ENCODE measurements at places on chromosomes 2 and 18.
A peak's percentile ranks its signal among the peaks of the same experiment; 100 is the strongest.

- no peak for DNase-seq
Measured at GRCh38 chr2:27320958-27321543, 1.8 kb downstream of the MPV17 start.

DNA sequence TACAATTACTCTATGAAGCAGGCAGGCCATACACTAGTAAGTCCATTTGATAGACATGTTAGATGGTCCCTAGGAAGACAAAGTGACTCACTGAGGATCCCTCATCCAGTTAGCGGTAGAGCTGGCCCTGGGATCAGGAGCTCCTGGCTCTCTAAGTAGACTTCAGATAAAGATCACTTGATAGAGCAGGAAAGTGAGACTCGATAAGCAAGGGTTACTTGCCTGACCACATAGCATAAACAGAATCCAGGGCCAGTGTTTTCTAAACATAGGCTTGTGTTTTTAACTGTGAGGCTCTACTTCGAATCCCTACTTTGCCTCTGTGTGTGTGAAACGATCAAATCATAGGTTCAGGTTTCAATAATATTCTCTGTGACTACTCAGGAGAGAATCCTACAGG, 355.2 kb upstream of the TRIB2 start:
- DNase-seq = no peak

- DNase-seq = no peak
Measured at GRCh38 chr2:26324903-26325302, 21.0 kb upstream of the SELENOI start.

DNA sequence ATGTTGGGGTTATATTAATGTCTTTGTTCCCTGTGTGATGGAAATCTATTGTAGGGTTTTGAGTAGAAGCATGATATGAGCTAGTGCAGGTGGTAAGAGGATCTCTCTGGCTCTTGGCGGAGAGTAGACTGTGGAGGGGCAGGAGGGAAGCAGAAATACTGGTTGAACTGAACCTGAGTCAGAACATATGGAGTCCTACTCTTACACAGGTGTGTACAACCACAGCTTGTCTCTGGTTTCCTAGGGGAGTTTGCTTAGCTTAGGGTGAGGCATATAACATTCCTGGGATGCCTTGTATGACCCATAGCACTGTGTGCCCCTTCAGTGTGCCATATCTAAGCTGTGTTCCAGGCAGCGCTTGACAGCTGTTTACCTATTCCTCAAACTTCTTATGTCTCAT, 97.3 kb upstream of the GCFC2 start:
- DNase-seq = no peak

- DNase-seq = no peak
Measured at GRCh38 chr2:26671691-26672090, 20.8 kb upstream of the KCNK3 start.

DNA sequence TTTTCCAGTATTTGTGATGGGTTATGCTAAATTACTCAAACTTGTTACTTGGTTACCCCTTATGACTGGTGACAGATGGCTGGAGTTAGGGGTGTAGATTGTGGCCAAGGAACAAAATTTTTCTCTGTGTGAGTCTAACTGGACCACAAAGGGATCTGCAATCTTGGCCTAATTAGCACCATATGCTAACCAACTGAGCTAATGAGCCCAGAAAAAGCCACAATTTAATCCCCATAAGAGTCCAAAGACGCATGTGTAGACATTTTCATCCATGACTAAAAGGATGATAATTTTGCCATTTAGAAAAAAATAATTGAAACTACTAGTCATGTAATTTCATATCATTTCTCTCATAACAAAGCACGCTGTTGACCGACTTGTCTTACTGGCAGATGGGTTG, 151.2 kb downstream of the ABCA12 start:
- DNase-seq = no peak

DNA sequence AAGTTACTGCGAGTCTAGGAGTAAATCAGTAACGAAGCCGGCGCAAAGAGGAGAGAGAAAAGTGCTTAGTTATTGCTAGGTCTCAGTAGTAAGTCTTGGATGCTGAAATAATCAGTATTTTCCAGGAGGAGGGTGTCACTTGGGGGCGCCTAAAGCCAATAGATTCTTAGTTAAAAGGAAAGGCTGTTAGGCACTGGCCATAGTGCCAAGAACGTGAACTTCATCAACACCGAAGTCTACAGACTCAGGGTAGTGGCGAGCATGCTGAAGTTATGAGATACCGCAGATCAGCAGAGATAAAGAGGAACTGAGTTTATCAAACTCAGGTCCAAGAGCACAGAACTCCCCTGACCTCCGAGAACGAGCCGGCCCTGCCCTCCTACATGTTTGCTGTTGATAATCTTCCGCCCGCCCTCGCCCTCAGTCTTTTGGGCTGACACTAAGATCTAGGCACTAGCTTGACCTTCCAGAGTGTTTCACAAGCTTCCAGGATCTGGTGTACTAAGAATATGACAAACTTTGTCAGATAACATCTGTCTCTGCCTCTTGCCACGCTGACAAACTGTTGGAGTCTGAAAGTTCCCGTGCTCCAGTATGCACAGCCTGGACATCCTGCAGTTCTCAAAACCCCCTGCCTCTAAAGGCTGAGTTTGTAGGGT, 49.2 kb downstream of the CYB5A start:
- no peak for DNase-seq

- DNase-seq = no peak
Measured at GRCh38 chr2:28654663-28655320, 96.8 kb upstream of the PPP1CB start.

DNA sequence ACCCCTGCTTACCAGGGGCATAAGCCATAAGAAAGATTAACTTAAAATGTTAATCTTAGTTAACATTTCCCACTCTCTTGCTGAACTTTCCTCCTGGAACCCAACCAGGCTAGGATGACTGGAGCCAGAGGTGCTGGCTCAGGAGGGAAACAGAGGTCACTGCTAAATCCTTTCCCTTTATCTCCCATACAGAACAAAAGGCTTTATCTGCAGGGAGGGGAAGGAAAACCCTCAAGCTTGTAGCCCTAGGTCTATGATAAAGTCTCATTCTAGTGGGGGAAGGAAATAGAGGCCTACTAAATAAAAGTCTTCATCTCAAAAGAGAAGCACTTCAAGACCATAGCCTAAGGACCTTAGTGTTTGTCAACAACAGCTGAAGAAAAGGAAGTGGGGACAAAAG, 18.6 kb downstream of the HIBCH start:
- DNase-seq = no peak

DNA sequence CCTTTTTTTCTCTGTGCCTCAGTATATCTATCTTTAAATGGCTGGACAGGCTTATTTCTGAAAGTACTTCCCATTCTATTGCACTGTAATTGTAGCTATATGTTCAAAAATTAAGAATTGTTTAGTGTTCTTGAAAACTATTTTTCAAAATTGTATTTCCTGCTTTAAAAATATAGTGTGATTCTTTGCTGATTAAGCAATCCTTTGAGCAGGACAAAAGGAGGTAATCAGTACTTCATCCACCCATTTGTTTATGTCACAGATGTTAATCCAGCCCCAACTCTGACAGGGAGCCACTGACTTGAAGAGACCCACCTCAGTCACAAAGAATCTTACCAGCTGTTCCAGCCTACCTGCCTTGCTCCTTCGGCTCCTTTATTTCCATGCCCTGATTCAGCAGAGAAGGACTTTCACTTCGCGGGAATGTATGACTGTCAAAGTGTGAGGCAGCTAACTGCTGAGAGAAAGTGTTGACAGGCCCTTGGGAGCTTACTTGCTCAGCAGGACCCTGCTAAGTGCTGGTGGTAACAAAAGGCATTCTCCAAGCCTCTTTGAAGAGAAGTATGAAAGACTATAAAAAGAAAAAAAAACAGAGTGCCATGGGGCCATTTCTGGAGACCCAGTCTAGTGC, 393.3 kb upstream of the CYRIA start:
- no peak for DNase-seq

DNA sequence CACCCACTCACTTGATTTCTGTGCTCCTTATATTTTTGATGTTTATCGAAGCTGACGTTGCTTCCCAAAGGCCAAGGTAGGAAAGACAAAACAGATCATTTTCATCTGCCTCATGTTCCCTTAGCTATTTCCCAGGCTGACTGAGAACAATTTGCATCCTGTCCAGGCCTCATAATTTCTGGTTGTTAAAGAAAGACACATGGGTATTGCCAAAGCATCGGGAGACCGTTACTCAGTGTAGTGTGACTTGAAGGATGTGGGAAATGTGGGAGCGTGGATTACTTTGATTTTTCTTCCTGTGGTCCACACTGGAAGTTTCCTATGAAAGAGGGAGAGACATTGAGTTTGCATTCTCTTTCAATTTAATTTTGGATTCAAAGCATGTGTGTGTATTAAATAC, 204.6 kb downstream of the TRIB2 start:
- DNase-seq = no peak

- no peak for DNase-seq
Measured at GRCh38 chr2:15899327-15899612, 41.1 kb upstream of the MYCN start.

DNA sequence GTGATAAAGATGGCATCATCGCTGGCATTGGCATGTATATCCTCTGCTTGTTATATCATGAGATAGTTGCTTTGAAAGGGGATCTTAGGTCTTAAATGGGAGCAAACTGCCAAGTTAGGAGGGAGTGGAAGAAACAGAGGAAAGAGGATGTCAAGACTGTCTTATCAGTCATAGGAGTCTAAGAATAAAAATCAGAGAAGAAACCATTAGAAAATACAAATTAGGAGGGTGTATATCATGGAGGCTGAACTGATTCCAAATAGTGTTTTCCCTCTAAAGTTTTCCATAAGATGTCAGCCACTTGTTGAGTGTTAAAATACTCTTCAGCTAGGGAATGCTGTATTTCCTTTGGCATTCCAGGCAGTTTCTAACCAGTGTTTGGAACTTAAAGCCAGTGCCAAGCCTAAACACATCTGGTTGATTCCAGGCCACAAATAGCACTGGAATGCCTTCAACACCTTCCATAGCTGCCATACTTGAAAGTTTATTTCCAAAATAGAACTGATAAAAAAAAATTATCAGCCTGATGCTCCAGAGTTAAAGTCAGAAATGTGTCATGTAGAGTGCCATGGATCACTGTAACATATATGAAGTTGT, 129.4 kb downstream of the ZEB2 start:
- DNase-seq = no peak

DNA sequence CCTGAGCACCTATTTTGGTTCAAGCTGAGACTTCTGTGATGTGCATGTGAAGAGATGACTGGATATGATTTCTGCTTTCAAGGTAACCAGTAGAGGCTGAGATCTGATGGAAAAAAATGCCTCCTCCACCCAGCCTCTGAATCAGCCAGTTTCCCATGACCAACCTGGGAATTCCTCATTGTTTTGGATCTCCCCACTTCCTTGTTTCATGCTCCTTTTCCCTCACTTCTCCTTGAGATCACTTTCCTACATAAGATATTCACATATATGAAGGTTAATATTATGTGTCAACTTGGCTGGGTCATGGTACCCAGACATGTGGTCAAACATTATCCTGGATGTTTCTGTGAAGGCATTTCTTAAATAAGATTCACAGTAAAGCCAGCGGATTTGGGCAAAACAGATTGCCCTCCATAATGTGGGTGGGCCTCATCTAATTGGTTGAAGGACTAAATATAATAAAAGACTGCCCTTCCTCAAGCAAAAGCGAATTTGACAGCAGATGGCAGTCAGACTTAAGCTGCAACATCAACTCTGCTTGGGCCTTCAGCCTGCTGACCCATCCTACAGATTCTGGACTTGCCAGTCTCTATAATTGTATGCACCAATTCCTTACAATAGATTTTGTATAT, 379.4 kb downstream of the TNS1 start:
- no peak for DNase-seq

DNA sequence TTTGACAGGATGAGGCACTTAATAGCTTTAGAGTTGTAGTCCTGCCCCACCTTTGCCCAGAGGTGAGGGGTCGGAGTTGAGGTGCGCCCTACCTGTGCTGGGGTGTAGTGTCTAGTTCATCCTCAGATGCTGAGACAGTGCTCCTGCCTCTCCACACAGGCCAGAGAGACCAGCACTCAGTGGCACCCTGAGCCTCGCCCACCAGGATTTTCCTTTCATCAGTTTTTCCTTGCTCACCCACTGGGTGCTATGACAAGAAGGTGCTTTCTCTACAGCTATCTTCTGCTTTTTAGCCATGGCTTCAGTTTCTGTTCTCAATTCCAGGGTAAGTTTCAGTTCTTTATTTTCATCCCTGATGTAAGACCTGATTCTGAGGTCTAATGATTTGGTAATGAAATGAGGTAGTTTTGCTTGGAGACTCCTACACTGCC, 16.8 kb upstream of the TMEM131 start:
- DNase-seq = no peak

DNA sequence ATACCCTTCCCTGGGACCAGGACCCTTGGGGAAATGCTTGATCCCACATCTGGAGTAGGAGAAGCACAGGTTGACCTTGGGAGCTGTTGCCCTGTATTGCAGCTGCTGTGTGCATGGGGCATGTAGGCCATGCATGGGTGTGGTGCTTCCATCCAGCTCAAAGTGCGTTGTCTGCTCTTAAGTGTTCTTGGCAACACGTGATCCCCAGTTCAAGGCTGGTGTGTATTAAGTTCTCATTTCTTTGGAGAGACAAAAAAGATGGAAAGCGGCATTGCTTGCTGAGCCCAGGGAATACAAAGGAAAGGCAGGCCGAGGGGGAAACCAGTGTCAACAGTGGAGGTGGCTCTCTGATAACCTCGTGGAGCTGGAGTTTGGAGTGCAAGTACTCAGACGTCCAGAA, 110.7 kb downstream of the RTP5 start:
- no peak for DNase-seq

DNA sequence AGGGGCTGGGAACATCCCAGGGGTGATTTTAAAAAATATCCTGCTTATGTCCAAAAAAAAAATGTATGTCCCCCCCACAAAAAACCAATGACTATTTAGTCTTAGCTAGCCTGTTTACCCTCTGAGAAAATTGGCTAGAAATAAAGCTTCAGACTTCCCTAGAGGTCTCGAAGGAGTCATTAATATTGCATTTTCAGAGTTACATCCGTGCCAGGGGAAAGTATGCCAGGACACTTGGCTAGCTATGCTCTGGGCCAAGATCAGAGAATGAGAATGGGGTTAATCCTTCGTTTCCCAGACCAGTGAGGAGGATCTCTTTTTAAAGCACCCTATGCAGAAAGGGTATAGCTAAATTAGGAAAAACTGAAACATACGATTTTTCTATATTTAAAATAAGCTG, 183.6 kb downstream of the MC4R start:
- DNase-seq = no peak

DNA sequence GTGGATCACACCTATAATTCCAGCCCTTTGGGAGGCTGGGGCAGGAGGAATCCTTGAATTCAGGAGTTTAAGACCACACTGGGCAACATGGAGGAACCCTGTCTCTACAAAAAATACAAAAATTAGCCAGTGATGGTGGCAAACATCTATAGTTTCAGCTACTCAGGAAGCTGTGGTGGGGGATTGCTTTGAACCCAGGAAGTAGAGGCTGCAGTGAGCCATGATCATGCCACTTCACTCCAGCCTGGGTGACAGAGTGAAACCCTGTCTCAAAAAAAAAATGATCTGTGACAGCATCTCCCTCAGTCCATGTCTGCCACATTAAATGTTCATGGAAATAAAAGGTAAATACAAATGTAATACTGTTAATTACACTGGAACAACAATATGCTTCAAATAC, 121.4 kb upstream of the COL5A2 start:
- peak; percentile 58 for DNase-seq
